Right lung (tissue), 10 donors: ENCODE measurements at places on chromosomes 4 and X. TPM values are rescaled to one million over a fixed set of nuclear protein-coding genes. Genes with fewer than 3 reads are reported as not detected.
A peak's percentile ranks its signal among the peaks of the same experiment; 100 is the strongest.

GRCh38 chr4:37760840-37761239 is 65.6 kb upstream of the PGM2 start:
- no peak for DNase-seq

DNA sequence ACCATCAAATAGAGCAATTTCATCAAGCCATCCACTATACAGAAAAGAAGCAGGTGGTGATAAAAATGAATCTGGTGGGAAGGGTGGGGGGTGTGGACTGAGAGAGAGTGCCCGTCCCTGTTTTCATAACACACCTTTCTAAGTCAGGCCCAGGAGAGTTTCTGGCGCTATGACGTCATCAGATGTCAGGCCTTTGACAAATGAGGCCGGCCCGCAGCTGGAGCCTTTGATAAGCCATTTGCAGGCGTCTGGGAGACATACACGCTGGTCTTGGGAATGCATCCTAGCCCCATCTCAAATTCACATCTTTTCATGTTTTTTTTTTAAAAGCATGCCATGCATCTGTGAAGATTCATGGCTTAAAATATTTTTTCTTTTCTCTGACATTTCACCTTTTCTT is 404.5 kb downstream of the BCOR start:
- no peak for DNase-seq

The TMEM128 gene
- 39.6 TPM for polyA plus RNA-seq

DNA sequence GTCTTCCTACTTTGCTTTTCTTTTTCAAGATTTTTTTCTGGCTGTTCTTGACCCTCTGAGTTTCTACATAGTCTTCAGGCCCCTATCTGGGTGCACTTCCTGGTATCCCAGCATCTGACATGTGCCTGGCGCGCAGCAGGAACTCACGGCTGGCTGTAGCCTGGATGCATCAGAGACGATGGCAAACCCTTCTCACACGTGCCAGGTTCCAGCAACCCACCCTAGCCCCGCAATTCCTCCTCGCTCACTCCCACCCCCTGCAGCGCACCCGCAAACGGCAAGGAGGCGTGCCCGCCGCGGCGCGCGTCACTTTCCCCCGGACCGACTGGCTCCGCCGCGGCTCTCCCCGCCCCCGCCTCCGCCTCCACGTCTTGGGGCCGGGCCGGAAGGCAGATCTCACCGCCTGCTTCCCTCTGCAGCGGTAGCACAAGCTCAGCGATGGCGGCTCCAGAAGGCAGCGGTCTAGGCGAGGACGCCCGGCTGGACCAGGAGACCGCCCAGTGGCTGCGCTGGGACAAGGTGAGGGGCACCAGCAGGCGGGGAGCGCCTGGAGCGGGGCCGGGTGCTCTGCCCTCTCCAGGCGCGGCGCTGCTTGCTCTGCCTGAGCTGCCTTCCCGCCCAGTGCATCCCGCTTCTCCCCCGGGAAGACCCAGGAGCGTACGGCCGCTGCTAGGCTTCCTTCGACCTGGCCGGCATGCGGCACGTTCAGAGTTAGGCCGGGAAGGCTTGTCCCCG is at the start of gene PGM2:
PGM2 (plus strand) TSS at position 392 of the 735 bp plus-strand sequence; CDS start at position 439, 47 bp downstream.
- DNase-seq: peak; percentile 87
